ENCODE measurements at places on chromosomes 1 and 21.
A peak's percentile ranks its signal among the peaks of the same experiment; 100 is the strongest.

DNA sequence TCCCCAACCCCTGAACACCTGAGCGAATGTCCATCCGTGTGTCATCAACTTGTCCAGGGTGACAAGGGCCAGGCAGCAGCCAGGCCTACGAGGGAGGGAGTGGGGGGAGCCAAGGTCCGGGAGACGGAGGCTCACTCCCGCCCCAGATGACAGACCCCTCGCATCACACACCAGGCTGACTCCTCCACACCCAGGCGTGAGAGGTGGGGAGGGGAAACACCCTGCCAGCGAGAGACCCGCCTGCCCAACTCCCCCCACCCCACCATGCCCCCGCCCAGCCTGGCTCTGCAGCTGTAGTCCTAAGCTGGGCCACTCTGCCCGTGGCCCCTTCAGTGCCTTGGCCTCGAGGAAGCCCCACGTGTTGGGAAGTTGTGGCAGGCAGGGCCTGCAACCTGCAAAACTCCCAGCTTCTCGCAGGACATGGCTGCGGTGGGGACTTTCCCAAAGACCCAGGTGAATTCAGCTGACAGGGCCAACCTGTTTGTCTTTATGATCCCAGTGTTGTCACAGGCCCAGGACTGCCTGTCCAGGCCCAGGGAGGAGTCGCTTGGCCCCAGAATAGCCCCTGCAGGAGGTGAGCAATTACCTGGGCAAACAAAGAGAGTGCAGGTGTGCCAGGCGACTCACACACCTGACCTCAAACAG, 62.9 kb downstream of the RIPK4 start:
- DNase-seq = no peak

GRCh38 chr1:111604931-111605330, 14.7 kb upstream of the RAP1A start:
- no peak for DNase-seq

- DNase-seq = peak; percentile 79
Measured at GRCh38 chr1:63327417-63328054, 5.2 kb downstream of the FOXD3 start.

DNA sequence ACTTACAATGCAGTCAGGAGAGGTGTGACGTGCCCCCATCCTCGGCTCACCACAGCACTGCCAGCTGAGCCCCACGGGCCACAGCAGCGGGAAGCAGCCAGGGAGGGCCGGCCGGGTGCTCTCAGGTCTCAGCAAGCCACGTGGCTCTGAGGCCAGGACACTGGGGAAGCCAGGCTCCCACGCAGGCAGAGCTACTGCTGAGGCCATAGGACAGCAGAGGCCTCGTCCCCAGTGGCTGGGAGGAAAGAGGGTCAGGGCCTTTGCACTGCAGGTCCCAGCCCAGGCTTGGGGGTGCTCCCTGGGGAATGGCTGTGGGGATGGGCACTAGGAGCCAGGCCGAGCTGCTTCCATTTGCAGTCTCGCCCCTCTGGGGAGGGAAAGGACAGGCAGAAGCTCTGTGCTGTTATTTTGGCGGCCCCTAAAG, 5.8 kb downstream of the LRRC47 start:
- DNase-seq = no peak

GRCh38 chr1:239269706-239270105, 116.7 kb upstream of the CHRM3 start:
- DNase-seq = no peak

DNA sequence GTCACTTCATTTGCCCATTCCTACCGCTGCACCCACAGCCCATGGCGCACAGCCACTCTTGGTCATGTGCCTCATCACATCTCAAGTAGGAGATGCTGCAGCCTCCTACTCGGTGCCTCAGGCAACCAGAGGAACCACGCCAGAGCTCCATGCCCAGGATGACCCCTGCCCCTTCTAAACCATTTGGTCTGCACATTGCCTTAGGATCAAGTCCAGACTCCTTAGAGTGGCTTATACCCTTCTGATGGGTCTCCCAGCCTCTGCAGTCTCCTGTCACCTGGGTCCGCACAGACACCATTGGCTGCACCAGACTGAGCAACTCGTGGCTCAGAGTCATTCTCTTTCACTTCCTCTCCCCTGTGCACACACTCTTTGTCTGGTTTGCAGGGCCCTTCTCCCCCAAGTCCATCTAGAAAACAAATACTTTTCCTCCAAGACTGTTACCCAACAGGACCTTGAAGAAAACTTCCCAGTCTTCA, 2.2 kb upstream of the ADORA3 start:
- DNase-seq = peak; percentile 54

DNA sequence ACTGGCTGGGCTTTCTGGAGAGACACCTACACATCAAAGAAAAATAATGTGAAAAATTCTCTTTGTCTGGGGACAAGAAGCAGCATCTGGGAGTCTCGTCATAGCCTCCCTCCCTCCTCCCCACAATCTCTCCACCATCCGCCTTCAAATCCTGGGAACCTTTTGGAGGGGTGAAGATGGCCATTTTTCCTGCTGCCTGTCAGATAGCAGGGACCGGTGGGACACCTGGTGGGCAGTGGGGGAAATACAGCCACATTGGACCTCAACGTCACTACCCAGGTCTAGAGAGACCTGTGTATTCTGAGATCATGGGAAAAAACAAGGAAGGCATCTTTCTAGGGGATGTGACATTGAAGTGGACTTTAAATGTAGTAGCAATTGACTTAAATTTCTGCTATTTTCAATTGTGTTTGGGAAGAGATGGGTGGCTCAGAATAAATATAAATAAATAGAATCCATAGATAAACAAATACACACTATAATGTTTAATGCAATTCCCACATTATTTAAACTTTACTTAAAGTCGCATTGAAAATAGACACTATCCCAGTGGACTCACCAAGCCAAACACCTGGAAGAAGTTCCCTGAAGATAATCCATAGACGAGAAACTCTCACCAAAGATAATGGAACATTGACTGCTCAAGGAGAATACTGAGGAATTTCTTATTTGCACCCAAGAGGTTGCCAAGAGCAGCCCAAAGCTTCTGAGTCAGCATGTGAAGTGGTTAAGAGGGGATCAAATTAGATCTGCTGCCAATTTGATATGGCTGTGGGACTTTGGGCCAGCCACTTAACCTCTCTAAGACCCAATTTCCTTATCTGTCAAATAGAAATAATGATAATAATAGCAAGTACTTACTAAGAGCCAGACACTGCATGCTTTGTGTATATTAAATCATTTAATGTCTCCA, 147.6 kb upstream of the CAMK1G start:
- peak; percentile 71 for DNase-seq

All from activated CD4-positive, alpha-beta T cell treated with anti-CD3 and anti-CD28 coated beads for 36 hours (primary cell).